MG63 (cell line): ENCODE measurements at places on chromosomes 3 and 15. TPM values are rescaled to one million over a fixed set of nuclear protein-coding genes. Genes with fewer than 3 reads are reported as not detected.

Gene RNU6-1
- not detected in 2 replicates for total RNA-seq

Gene RPSA
- total RNA-seq = 1,752 and 2,233 TPM in 2 replicates

Gene NDUFB4
- total RNA-seq = 190 and 205 TPM in 2 replicates

Gene GP5
- not detected in 2 replicates for total RNA-seq

Gene TMEM266
- 0.13 TPM in 1 of 2 replicates, not detected in the other for total RNA-seq

Gene SLC12A1
- total RNA-seq = not detected in 2 replicates

Gene LRRC3B
- total RNA-seq = not detected in 2 replicates

Gene C3orf20
- 0.03 TPM in 1 of 2 replicates, not detected in the other for total RNA-seq

Gene DCBLD2
- 18.6 and 19.3 TPM in 2 replicates for total RNA-seq

Gene SLCO2A1
- 0.02 and 0.72 TPM in 2 replicates for total RNA-seq

Gene SLC12A8
- total RNA-seq = 28.7 and 52.7 TPM in 2 replicates

Gene NTRK3
- total RNA-seq = 4.0 TPM in 1 of 2 replicates, not detected in the other

DNA sequence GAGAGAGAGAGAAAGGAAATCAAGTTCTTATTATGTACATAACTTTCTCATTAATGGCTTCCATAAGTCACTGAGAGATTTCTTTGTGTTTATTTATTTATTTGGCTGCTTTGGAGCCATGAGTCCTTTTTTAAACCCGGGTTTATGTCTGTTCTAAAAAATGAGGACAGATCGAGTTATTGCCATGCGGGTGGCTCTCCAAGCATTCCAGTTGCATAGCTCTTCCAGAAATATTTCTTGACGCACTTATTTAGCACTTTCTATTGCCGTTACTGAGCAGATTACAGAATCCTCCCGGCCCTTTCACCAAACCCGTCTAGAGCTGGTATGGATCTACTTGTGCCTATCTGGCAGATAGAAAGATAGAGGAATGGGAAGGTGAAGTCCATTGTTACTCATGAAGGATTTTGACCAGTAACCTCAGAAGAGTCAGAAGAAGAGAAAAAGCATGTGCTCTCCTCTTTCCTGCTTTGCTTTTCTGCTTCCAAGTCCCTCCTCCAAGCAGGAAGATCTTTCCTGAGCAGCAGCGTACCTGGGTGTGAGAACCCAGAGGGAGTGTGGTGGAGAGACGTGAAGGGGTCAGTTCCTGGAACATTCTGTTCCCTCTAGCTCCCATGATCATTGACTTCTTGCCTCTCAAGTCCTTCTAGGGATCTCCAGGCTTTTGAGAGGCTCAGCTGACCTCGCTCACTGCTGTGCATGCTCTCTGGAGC lies 112.8 kb downstream of the LPP start:
- peak; percentile 31 for DNase-seq

DNA sequence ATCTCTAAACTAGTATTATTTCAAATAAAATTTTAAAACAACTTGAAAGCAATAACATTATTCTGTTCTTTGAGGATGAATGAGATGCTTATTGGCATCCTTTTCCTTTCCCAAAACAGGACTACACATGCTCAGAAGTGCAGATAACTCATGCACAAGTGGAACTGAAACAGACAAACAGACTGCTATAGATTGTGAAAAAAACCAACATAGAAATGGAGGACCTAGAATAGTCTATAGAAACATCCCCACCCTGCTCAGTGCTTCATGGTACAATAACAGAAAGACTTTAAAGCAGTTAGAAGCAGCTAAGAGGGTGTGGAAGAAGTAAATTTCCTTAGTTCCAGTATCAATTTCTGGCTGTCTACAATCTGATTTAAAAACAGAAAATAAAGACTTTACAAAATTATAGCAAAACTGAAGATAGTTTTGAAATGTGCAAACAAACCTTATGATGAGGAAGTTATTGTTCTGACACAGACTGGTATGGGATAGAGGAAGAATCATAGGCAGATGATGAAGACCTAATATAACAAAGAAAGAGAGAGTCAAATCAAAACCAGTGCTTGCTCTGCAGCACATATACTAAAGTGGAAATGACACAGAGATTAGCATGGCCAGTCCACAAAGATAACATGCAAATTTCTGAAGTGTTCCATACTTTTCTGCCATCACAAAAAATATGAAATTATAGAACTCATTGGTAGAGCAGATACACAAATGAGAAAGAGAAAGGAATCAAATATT lies 1025.4 kb downstream of the SQOR start:
- DNase-seq = no peak

DNA sequence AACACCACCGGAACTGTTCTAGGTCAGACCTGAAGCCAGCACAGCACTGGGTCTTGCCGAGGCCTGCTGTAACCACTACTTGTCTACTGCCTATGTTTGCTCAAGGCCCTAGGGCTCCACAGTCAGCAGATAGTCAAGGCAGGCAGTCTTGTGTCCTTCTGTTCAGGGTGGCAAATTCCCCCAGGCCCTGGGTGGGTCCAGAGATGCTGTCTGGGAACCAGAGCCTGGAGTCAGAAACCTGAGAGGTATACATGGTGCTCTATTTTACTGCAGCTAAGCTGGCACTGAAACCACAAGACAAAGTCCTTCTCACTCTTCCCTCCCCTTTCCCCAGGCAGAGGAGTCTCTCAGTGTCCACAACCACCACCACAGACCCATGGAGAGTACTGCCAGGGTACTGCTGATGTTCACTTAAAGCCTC lies 89.9 kb downstream of the BBX start:
- DNase-seq = no peak

DNA sequence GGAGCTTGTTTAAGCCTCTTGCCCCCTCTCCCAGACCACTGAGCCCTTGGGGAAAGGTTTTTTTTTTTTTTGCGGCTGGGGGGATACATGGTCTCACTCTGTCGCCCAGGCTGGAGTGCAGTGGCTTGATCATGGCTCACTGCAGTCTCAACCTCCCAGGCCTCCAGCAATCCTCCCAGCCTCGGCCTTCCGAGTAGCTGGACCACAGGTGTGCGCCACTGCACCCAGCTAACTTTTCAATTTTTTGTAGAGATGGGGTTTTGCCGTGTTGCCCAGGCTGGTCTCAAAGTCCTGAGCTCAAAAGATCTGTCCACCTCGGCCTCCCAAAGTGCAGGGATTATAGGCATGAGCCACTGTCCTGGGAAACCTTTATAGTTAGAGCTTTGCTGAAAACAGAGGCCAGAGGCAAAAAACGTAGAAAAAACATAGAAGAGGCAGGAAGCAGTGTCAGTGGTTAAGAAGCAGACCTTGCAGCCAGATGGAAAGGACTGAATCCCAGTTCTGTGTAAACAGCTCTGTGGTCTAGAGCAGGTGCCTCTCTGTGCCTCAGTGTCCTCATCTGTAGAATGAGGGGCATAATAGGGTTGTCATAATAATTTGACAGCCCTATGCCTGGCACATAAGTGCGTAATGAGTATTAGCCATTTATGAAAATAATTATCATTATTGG lies 33.1 kb downstream of the CMTM7 start:
- no peak for DNase-seq

DNA sequence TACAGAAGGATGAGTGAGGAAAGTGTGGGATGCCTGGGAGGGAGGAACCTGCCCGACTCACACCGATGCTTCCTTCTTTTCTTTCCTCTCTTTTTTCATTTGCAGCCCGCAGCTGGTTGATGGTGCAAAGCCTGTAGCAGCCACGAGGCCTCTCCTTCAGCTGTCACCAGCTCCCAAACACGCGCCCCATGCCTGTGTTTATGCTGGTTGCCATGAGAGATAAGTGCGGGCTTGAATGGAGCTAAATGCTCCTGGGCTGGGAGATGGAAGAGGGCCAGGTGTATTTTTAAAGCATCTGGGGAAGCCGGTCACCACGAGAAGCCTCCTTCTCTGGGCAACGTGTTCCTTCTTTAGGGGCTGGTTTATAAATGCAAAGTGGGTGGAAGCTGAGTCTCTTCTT lies 9.3 kb downstream of the COLQ start:
- DNase-seq = no peak

GRCh38 chr3:71563827-71564226 lies 19.7 kb downstream of the FOXP1 start:
- no peak for DNase-seq

- no peak for DNase-seq
These were observed 666 bp upstream of the SEMA3F start for GRCh38 chr3:50154476-50154839.

DNA sequence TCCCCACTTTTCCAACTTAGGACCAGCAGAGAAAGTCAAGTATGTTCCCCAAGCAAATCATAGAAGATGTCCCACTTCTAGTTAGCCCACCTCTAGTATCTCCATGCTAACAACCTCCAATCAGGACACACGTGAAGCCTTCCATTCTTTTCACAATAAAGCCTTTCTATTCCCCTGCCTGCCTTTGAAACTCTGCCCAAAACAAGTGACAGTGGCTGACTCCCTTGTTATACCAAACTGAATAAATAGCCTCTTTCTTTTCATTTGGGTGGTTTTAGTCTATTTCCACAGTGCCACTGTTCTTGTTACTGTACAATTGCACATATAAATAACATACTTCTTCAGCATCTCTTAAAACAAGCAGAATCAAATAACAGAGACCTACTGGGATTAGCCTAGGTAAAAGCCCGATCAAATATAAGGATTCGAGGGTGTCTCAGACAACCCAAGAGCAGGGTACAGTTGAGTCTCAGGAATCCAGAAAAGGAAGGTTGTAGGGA lies 118.0 kb upstream of the NPHP3 start:
- no peak for DNase-seq

- DNase-seq = no peak
These were observed 74.6 kb upstream of the ADPGK start for GRCh38 chr15:72858205-72858604.

DNA sequence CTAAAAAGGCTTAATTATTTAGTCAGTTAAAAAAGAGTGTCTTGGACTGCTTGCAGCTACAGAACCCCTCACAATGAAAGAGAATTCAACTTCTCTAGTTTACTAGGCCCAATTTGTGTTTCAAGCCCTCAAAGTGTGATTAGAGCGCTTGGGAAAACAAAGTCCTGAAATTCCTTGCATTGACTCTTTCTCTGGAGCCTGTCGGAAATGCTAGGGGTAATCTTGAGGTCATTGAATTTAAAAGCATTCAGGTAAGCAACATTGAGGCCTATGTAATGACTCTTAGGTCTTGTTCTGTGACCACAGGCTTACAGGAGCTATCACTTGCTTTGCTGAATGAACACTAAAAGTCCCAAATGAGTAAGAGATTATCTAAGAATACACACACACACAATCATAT lies 186.0 kb downstream of the NLGN1 start:
- DNase-seq = no peak

GRCh38 chr15:101052681-101053121 lies 133.5 kb downstream of the LRRK1 start:
- no peak for DNase-seq

DNA sequence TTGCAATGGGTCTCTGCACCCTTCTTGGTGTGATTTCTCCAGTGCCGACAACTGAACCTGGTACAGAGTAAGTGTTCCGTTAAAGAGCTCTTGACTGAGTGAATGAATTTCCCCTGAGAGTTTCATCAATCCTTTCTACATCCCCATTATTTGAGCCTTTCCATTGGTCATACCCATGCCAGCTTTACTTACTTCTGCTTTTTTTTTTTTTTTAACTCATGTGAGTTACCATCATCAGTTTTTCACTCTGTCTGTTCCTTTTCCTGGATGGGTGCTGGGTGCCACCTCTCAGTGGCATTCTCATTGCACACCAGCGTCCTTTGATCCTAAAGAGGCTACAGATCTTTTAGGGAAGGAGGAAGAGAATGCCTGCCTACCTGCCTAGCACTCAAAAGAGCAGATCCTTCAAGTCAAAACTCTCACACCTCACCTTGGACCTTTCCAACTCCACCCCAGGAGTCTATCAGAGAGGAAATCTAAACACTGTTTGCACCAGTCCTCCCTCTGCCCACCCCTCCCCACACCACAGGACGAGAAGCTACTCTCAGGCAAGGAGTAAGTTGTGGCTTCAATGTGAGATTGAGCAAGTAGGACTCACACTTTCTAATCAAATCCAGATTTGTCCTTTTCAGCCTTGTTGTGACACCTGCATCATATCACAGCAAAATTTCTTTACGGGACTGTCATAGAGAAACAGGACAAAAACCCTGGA lies 13.1 kb upstream of the USP3 start:
- no peak for DNase-seq

GRCh38 chr3:81443457-81443782 lies 318.0 kb downstream of the GBE1 start:
- peak; percentile 3 for DNase-seq

GRCh38 chr15:88002706-88003105 lies 253.8 kb downstream of the NTRK3 start:
- DNase-seq = no peak

DNA sequence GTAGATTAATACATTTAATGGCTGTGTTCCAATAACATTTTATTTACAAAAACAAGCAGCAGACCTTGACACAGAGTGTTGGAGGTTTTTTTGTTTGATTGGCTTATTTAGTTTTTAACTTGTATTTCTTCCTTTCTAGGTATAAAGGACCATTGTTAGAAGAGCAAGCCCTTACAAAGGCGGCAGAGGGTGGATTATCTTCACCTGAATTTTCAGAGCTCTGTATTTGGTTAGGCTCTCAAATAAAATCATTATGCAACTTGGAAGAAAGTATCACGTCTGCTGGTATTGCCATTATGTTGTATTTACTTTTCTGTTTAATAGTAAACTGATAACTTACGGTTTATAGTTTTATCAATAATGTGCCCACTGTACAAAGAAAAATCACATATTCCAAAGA lies 10.0 kb downstream of the FAM98B start:
- DNase-seq = no peak

DNA sequence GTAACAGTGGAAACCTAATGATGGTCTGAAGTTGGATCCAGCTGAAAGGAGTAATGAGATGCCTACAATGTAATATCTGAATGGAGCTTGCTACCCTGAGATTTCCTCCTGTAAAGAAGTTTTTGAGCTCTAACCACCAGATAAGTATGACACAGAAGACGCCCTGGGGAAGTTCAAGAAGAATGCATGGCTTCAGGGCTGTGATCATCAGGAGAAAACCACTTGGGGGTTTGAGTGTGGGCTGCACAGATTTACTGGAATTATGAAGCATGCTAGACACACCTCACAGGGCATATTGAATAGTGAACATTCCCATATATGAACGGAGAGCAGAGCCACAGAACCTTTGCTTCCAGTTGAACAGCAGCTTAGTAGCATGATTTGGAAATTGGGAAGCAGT lies 10.6 kb upstream of the CCDC80 start:
- DNase-seq = no peak

GRCh38 chr3:184781801-184782200 lies 30.2 kb upstream of the VPS8 start:
- no peak for DNase-seq

- peak; percentile 28 for DNase-seq
These were observed 57.5 kb upstream of the PRR23E start for GRCh38 chr3:127135241-127136023.

DNA sequence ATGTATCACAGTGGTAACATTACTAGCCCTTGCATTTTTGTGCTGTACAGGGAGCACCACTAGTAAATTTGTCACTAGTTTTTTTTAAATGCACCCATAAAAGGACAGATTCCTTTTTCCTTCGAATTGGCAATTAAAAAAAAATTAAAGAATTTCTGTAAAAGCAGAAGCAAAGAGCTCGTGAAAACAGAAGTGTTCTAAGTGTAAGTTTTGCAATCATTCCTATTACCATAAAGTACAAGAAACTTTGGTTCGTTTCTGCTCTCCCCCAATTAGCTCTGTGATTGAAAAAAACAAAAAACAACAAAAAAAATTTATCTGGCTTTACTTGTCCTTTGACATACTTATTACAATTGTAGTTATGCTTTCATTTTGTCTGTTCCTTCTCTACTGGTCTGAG lies 5.3 kb downstream of the SERP1 start:
- no peak for DNase-seq

GRCh38 chr3:12948891-12949711 lies 107.7 kb upstream of the RPL32 start:
- peak; percentile 59 for DNase-seq
